Neuronal stem cell (in vitro differentiated cells): ENCODE measurements at places on chromosomes 3 and 15.

DNA sequence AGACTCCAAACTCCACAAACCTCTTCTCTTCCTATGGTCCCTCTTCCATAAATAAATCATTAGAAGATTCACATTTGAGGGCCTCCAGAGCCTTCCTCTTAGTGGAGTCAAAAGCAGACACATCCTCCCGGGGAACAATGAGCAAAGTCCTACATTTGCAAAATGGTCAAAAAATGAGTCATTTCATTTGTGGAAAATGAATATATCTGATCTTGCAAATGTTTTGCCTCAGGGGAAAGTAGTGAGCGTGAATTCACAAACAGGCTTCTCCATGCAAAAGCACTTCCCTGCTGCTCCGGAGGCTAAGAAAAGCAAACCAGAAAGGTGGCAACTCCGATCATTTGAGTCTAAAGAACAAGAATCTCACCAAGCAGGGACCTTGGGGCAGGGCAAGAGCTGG is 86.7 kb upstream of the IQSEC1 start:
- peaks cover 12% of the 10 kb centered on the region for H3K4me1 ChIP-seq
- no peak for DNase-seq

DNA sequence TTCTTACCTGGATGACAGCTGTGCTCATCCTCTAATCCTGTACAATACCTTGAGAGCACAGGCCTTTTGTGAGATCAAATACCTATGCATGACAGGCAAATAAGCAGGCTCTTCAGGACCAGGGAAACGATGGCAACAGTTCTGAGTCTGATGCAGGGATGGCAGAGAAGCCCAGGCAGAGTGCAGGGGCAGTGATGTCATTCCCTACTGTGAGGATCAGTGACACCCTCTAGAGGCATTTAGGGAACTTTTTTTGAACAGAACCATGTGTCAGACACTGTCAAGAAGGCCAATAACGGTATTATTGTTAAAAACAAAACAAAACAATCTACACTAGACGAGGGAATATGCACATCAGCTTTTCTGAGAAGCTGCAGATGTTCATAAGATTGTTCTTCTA is 314.8 kb upstream of the CTDSPL start:
- H3K27ac ChIP-seq: no peak overlapping the region
- peaks cover 4% of the 10 kb centered on the region for H3K4me1 ChIP-seq

DNA sequence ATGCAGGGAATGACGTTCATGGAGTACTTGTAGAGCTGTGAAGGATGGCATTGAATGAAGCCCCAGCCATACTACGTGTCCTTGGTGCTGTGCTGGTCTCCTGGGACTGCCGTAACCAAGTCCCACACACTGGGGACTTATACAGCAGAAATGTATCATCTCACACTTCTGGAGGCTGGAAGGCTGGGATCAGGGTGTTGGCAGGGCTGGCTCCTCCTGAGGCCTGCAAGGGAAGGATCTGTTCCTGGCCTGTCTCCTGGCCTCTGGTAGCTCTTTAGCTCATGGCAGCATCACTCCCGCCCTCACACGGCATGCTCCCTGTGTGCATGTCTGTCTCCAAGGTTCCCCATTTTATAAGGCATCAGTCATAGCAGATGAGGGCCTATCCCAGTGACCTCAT is 29.5 kb upstream of the GABRG3 start:
- no peaks in the 10 kb centered on the region for H3K27me3 ChIP-seq
- H3K36me3 ChIP-seq: no peaks in the 10 kb centered on the region
- no peak for DNase-seq
- H3K4me1 ChIP-seq: peaks cover 1% of the 10 kb centered on the region
- H3K27ac ChIP-seq: no peak overlapping the region

- H3K27me3 ChIP-seq: no peaks in the 10 kb centered on the region
- DNase-seq: no peak
- no peaks in the 10 kb centered on the region for H3K36me3 ChIP-seq
- no peak overlapping the region for H3K27ac ChIP-seq
- no peak overlapping the region for H3K4me3 ChIP-seq
Measured at GRCh38 chr15:96553931-96554330, 223.4 kb downstream of the NR2F2 start.

GRCh38 chr15:47719730-47720129 is 2.4 kb downstream of the SEMA6D start:
- no peak overlapping the region for H3K27ac ChIP-seq
- no peak overlapping the region for H3K4me3 ChIP-seq
- H3K36me3 ChIP-seq: no peaks in the 10 kb centered on the region
- no peak for DNase-seq
- H3K27me3 ChIP-seq: no peaks in the 10 kb centered on the region
